HT-29 (cell line): ENCODE measurements at places on chromosomes 11 and 22.

DNA sequence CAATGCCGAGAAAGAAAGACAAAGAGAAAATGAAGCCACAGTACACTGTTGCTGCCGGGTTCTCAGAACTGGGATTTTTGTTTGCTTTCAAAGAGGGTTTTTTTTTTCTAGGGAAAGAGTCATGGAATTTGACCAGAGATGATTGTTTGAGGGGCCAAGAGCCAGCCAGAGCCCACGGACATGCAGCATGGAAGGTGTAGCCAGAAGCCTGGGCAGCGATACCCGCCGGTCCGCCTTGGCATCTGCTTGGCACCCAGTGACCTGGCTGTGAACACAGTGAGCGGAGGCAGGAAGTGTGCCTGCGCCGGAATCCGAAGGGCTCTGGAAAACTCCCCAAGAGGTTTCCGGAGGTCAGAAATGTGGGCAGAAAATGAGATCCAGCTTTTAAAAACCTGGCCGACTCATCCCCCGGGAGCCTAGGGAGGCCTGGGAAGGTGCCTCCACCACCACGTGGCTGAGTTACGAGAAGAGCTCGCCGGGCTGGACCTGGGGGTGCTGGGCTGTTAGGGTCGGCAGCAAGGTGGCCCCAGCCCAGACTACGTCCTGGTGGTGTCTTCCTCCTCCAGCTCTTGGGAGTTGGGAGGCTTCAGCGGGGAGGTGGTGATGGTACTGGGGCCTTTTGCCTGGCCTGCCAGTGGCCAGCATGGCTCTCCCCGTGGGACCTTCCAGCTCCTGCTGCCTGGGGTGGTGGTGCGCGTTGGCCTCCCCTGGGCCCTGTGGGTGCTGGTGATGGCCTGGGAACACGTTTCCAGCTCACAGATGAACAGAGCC, 61.6 kb upstream of the PPARA start:
- DNase-seq = no peak

GRCh38 chr22:36588285-36588684, 59.3 kb upstream of the EIF3D start:
- DNase-seq = no peak

DNA sequence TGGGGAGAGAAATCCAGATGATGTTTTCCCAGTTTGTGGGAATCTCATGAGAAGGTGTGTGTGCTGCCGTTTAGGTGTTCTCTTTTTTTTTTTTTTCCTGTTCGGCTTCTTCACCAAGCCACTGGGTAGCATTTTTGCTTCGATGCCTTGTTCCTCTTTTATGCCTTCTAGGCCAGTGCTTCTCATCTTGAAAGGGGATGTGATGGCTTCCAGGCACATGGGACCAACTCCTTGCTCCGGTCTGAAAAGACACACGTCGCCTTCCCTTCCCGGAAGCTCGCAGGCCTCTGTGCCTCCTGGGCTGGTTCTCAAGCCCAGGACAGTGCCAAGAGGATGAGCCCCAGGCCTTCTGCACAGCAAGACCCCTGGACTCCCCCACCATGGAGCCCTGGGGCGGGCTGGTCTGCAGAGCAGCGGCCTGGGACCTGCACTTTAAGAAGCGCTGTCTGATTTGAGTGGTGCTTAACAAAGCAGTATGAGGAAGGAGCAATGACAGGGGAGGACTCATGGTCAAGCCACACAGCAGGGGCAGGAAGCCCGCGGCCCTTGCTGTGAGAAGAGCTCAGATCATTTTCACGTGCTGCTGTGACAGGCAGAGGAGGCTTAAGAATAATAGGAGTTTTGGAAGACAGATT, 158.8 kb downstream of the MPPED1 start:
- DNase-seq = no peak

DNA sequence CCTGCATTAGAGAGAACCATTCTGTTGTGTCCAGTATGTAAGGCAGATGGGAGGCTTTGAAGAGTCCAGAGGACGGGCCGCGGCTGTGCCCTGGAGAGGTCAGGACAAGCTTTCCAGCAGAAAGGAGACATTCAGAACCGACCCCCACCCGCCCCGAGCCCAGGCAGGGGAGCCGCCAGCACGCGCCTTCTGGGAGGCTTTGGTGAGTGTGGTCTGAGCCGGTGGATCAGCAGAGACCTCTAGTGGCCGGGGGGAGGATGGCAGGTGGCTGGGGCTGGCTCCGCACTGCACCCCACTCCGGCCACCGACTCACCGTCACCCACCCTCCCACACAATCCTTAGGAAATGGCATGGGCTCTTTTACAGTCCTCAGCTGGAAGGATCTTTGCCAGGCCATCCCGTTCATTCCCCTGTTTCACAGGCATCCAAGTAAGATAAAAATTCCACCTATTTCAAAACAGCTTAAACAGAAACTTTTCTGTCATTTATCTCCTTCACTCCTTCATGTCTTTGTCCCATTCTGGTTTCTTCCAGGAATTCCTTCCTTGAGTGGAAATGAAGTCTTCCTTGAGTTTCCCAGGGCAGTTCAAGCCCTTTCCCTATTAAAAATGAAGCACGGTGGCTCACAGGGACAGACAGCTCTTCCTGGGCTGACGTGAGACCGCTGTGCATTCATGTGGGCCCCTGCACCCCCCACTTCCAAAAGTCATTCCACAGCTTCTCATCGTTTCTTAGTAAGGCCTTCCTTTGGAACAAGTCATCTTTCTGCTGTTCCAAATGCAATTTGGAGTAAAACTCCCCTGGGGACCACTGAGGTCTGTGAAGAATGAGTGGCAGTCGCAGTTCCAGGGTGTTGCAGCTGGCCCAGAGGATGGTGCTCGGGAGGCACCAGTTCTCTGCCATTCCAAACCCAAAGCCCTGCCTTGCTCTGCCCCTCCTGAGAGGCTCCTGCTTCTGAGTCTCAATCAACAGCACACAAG, 91.0 kb downstream of the FEZ1 start:
- peak; percentile 60 for DNase-seq

GRCh38 chr22:37316875-37317371, 34.6 kb downstream of the CYTH4 start:
- peak; percentile 83 for DNase-seq

- DNase-seq = no peak
Measured at GRCh38 chr11:120688163-120688562, 176.6 kb downstream of the GRIK4 start.

DNA sequence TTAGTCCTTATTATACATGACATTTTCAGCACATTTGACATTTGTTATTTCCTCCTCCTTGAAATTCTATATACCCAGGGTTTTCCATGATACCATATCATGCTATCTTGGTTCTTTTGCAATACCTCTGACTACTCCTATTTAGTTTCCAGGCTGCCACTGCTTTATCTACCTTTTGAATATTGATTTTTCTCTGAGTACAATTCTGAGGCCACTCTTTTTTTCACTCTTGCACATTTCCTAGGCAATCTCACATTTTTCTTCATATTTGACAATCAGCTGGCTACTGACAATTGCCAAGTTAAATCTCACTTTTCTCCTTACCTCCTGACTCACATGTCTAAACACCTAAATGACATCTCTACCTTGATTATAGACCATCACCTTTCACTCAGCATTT, 11.9 kb downstream of the SBF2 start:
- no peak for DNase-seq

DNA sequence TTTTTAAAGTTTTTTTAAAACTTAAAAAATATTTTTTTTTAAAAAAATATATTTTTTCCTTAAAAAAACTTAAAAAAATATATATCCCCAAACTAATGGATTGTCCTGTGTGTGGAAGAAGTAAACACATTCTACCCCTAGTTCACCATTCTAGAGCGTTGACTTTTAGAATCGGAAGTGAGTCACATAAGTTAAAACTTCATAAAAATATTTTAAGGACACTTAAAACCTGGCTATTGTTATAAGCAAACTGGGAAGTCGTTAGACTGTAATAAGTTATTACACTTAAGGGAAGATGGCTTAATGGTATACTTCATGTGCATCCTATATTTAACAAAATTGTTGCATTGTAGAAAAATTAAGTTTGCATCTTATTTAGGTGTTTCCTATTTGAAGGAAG, 21.1 kb downstream of the FAM118B start:
- DNase-seq = no peak

GRCh38 chr11:94741022-94741679, 27.0 kb upstream of the AMOTL1 start:
- peak; percentile 50 for DNase-seq

- no peak for DNase-seq
Measured at GRCh38 chr22:47322854-47323253, 560.4 kb downstream of the TBC1D22A start.

DNA sequence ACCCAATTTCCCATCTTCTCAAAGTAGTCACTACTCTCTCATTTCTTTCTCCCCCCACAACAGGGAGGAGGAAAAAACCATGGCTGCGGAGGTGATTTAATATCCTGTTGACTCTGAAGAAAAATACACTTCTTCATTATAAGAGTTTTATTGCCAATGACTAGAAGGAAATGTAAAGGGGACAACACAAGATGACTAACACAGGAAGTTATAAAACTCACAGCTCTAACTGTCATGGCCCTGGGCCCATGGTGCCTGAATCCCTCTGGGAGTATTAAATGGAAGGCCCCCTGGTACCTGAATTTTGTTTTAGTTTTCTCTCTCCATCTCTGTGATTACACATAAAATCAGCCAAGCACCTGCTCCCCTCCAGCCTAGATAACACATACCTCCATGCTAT, 352.8 kb upstream of the FAT3 start:
- peak; percentile 59 for DNase-seq

DNA sequence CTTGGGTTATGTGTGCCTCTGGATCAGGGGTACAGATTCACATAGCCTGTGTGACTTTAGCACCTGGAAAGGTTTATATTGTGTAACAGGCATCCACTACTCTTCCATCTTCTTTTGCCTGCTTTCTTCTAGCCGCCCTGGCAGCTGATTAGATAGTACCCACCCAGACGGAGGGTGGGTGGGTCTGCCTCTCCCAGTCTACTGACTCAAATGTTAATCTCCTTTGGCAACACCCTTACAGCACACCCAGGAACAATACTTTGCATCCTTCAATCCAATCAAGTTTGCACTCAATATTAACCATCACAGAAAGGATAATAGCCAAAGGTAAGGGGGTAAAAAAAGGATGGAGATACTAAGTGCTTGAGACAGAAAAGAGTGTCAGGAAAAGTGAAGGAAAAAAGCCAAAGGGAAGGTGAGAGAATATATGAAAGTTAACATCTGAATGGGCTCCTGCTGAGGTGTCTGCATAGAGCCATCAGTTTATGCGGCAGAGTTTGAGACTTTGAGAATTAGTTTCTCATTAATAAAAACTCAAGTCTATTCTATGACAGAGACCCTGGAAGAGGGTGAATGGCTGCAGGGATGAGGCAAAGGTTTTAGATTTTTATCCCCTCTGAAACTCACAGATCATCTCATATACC, 2.6 kb upstream of the OR51B6 start:
- no peak for DNase-seq

GRCh38 chr11:106322106-106322505, 244.6 kb downstream of the AASDHPPT start:
- no peak for DNase-seq

DNA sequence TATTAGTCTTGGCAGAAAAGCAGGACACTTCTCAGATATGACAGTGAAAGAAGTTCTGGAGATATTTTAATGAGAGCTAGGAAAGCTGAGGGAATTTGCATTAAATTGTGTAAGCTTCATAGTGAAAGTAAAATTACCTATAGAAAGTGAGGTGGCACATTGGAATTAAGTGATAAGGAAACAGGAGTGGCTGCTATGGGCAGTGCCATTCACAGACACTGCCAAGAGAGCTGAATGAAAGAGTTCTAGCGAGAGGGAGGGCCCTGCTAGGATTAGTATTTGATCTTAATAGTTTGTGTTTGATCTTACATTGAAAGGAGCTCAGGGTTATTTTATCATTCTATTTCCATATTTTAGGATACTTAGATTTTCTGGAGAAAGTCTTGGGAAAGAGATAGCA, 351.9 kb downstream of the DDX10 start:
- peak; percentile 3 for DNase-seq

- DNase-seq = no peak
Measured at GRCh38 chr11:15497366-15497765, 382.6 kb downstream of the INSC start.

- DNase-seq = peak; percentile 34
Measured at GRCh38 chr22:30301995-30302809, 12.9 kb upstream of the CASTOR1 start.

- no peak for DNase-seq
Measured at GRCh38 chr22:48832592-48832991, 995.1 kb downstream of the BRD1 start.

GRCh38 chr11:126194121-126194543, 17.3 kb downstream of the RPUSD4 start:
- DNase-seq = peak; percentile 78

DNA sequence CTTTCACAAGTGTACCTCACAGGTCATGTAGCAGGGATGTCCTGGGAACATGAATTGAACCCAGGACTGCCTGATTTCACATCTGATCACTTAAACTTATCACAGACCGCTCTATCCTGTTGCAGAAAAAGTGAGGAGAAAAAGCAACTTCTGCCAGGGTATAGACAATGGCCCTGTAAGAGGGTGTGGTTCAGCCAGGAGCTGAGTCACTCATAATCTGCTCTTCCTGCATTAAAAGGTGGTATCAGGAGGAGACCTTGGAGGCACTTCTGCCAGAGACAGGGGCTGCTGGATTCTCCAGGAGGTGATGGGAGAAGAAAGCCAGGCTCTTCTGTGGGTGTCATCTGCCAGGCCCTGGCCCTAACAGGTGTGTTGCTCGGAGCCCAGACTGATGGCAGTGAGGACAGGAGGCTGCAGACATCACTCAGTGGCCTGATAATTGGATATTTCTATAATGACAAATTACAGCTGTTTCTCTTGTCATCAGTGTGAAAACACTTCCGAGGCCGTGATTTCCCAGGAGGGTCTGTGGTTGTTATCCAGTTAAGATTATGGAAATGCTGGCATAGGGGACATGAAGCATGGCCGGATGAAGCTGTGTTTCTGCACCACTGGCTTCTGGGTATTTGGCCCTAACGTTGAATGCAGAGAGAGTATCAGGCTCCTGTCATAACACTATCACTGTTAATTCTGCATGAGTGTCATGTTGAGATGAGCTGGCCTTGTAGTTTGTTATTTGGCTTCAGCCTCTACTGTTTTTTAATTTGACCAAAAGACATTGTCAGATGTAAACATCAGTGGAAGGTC, 125.1 kb upstream of the ZBED5 start:
- no peak for DNase-seq

DNA sequence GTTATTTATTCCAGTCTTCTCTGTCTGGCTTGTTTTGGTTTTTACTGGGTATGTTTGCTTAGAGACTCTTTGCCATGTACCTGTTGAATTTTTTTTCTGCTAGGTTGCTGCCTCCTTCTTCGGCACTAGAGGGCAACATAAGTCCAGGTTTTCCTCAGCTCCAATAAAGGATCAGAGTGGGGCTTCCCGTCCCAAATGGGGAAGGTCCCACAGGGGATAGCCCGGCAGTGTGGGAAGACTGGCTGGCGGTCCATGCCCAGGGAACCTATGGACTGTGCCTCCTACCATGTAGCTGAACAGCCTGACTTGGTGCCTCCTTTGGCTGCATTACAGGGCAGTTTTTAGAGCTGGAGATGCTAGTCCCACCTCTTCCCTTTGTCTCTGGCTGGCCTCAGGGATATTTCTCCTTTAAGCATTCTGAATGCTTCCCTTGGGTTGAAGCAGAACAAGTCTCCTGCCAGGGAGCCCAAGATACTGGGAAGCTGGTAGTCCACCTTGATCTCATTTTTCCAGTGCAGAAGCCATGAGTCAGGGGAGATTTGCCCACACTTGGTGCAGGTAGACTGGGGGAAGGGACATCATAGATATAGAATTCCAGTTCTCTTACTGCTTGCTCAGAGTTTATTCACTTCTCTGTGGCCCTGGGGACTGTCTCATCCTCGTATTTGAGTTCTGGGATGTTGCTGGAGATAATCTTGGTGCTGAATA, 60.2 kb downstream of the BRD1 start:
- DNase-seq = peak; percentile 56
